ENCODE measurements at places on chromosomes 13 and 19.

GRCh38 chr19:12792853-12793289, 1.6 kb downstream of the JUNB start:
- DNase-seq = no peak

DNA sequence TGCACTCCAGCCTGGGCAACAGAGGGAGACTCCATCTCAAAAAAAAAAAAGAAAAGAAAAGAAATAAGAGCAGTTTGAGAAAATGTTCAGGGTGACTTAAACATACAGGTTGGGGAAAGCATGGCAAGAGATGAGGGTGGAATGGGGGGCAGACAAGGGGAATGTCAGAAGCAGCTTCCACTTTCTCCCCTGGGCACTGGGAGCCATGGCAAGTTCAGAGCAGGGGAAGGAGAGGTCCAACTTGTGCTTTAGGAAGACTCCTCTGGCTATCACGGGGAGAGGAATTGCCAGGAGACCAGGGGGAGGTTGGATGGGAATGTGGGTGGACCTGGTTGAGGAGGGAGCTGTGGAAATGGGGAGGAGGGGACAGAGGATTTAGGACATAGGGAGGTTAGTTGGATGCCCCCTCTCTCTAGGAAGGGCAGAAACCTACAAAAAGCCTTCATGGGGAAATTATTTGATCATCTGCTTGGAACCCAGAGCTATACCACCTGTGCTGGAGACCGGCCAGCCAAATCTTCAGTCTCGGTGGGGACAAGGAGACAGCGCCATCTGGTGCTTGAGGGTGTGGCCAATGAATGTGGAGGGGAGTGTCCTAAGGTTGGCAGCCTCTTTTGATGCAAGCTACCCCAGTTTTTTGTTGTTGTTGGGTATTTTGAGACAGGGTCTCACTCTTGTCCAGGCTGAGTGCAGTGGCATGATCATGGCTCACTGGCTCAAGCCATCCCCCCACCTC, 7.3 kb upstream of the STRN4 start:
- peak; percentile 63 for DNase-seq

GRCh38 chr19:41311613-41312012, 1.6 kb downstream of the CCDC97 start:
- DNase-seq = no peak

DNA sequence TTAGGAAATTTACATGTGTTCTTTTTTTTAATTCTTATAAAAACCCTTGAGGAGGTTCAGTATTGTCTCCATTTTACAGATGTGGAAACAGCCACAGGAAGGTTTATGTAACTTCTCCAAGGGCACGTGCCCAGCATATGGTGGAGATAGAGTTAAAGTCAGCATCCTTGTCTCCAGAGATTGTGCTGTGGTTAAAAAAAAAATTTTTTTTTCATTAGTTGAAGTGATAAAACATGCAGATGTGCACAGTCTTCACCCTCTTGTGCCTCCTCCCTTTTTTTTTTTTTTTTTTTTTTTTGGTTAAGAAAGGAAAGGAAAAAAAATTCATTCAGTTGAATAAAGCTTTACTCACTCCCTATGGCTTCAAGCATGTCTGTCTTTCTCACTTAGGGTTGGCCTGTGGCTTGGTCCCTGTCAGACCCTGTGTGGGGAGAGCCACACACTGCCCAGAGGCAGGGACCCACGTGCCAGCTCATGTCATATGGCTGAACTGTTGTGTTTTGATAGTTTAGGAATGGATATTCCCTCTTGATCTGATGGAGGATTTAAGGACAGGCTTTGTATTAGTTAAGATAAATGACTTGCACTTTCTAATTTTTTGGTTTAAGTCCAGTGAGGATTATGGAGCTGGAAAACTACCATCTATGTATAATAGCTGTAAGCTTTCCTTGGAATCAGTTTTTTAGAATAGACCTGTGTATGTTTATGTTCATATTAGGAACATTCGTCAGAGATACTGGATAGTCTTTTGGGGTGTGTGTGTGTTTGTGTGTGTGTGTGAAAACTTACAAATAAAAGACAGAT, 19.3 kb downstream of the RNASEH2B start:
- no peak for DNase-seq

GRCh38 chr13:60134376-60134775, 29.4 kb downstream of the DIAPH3 start:
- no peak for DNase-seq

- no peak for DNase-seq
Measured at GRCh38 chr19:4430760-4431159, 26.8 kb downstream of the UBXN6 start.

- peak; percentile 65 for DNase-seq
Measured at GRCh38 chr13:80132741-80133601, 208.0 kb downstream of the SPRY2 start.

DNA sequence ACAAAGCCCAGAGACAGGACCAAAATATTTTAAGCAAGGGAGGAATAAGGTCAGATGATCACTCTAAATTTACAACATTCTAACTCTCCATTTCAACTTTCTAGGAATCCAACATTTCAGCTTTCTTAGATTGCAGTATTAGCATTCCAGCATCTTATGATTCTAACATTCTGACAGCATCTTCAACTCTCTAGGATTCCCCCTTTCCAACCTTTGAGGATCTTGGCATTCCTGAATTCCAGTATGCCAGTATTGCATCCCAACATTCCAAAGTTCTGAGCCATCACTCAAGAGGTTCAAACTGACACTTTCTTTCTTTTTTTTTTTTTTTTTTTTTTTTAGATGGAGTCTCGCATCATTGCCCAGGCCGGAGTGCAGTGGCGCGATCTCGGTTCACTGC, 13.8 kb downstream of the TGFB1 start:
- no peak for DNase-seq

DNA sequence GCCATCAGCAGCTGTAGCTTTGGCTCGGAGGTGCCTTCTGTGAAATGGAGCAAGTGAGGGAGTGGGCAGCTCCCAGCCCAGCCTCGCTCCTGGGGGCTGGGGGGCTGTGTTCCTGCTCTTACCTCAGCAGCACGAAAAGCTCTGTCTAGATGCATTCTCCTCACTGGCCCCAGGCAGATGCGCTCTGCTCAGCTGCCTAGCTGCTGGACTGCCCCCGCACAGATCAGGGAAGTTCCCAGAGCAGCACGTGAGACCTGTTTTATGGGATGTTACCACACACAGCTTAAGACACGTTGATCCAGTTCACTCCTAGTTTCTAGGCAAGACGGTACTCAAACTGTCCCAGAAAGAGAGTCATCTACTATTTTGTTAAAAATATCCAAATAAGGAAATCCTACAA, 13.6 kb downstream of the LCP1 start:
- DNase-seq = no peak

DNA sequence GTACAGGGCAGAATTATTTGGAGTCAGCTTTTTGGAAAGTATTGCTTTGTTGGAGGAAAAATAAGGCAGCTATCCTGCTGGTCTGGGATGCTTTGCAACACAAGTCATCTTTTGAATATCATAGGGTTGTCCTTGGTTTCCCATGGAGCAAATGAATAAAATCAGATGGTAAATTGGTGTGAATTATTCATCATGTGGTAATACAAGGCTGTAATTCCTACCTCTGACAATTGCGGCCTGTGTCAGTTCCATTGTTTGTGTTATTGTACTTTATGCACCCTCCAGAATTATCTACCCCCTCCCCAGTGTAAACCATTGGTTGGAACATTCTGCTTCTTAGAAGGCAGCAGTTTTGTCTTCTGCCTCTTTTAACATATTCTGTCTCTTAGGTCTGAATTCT, 46.2 kb downstream of the RNASEH2B start:
- no peak for DNase-seq

DNA sequence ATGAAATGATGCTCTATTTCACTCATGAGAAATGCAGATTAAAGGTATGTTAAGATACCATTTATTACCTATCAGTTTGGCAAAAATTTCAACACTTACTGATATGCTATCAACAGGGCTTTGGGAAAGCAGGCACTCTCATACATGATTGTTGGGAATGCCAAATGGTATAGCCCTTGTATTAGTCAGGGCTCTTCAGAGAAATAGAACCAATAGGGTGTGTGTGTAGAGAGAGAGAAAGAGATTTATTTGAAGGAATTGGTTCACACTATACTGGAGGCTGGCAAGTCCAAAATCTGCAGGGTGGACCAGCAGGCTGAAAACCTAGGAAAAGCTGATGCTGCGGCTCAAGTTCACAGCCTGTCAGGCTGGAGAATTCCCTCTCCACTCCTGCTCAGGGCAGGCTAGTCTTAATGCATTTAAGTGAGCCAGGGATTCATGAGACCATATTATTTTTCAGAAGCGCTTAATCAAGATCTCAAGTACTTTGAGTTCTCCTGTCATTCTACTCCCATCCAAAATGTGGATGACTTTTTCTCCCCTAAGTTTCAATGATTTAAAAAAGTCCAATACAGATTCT, 72.4 kb downstream of the NHLRC3 start:
- DNase-seq = no peak

GRCh38 chr19:39813264-39813993, 20.5 kb downstream of the DYRK1B start:
- no peak for DNase-seq

GRCh38 chr19:16520074-16520973, 21.9 kb downstream of the CHERP start:
- no peak for DNase-seq

- DNase-seq = no peak
Measured at GRCh38 chr13:24066405-24067295, 93.9 kb upstream of the SPATA13 start.

- no peak for DNase-seq
Measured at GRCh38 chr19:33627962-33628839, 6.4 kb downstream of the CHST8 start.

GRCh38 chr13:24985107-24985506, 110.8 kb upstream of the PABPC3 start:
- DNase-seq = no peak

- DNase-seq = peak; percentile 88
Measured at GRCh38 chr19:18762125-18763023, 28.7 kb downstream of the COMP start.

DNA sequence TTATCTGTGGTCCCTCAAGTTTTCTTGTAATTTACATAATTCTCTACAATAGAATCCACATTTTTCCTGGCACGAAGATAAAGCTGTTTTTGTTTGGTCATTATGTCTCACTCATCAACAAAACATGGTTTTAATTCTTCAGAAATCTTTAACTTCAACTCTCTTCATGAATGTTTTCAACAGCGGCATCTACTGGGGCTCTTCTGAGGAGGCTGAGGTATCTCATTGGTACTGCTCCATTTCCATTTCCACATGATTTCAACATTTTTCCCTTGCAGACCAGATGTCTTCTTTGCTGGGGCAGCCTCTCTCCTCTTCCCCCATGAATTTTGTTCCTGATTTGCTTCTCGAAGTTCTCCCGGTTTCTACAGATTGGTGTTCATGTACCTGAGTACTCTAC, 5.8 kb upstream of the KBTBD7 start:
- DNase-seq = no peak

DNA sequence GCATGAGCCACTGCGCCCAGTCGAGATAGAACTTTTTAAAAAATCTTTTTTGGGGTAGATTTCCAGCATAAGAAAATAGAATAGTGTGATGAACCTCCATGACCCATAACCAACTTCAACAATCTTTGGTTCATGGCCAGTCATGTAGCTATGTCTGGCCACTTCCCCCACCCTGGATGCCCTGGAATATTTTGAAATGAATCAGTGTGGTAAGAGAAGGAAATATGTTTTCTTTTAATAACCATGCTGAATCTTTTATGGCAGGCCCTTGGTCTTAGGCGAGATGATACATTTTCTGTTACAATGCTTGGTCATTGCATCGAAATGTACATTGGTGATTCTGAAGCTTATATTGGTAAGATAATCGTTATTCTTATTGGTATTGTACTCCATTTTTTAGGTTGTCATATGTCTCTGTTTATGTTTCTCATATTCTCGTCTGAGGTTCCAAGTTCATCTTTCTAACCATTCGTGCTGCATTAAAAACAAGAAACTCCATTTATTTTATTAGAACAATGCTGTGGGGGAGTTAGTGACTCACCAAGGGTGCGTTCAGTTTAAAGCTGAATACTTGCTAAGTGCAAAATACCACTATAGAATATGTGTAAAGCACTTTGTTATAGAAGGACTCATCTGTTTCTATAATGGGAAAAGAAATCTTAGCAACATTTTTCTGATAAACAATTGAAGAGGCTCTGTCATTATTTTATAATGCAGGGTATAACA, 16.4 kb upstream of the UPF3A start:
- DNase-seq = no peak

- no peak for DNase-seq
Measured at GRCh38 chr13:108383667-108384066, 114.1 kb downstream of the TNFSF13B start.

- no peak for DNase-seq
Measured at GRCh38 chr13:109204657-109205056, 575.2 kb downstream of the MYO16 start.

GRCh38 chr19:6018786-6019185, 40.8 kb upstream of the RANBP3 start:
- no peak for DNase-seq

GRCh38 chr13:45179428-45179827, 21.4 kb downstream of the KCTD4 start:
- DNase-seq = no peak

DNA sequence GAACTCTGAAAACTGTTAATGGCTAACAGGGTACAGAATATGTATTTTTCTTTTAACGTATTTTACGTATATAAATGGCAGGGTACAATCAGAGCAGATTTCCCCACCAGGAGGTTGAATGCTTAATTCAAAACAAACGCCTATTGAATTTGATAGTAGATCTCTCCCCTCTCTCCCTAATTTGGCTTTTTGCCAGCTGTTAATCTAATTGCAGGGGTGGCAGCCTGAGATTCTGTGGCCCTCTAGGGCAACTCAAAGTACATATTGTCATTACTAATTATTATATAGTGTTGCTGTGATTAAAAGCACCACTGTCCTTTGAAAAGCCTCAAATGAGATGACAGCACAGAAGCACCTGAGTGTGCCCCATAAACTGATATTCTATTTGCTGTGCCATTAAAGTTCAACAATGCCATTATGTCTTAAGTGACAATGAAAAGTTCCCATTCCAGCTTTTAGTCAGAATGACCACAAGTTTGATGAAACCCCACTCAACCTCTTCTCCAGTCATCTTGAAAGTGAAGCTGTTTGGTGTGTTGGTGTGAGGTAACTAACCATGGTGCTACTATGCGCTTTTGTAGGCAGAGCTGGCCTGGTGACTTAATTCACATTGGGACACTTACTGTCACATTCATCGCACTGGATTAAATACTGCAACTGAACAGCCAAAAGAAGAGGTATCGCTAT, 351.4 kb downstream of the KCNRG start:
- no peak for DNase-seq

DNA sequence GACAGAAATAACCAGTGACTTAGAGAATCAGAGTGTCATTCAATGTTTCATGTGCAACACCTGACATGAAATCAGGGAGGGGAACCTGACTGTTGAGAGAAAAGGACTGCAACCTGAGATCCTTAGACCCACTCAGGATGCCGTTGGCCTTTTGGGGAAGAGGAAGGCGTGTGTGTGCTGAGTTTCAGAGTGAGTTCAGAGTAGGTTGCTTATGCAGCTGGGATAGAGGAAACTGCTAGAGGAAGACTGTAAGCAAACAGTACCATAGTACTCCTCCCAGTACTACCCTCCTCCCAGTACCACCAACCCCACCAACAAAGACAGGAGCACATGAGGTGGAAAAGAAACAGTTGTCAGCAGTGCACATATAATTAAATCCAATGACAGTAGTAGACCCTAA, 63.7 kb downstream of the KL start:
- DNase-seq = no peak
